ENCODE measurements at places on chromosomes 2 and 18.

- no peak for DNase-seq
Observed at GRCh38 chr18:37913051-37913450, 347.5 kb upstream of the CELF4 start.

DNA sequence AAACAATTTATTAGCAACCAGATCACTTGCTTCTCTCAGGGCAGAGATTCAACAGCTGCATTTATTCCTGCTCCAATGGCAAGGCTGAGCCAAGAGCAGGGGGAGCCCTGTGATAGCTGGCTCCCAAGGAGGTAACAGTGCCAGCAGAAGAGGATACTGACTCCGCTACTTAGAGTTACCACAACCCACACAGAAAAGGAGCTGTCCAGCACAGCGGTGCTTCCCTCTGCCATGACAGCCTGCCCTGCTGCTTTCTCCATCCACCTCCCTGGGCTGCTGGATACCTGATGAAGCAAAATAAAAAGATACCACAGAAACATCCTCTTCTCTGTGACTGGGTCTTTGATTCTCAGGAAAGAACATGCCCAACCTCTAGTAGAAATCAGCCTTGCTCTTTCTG is 467.2 kb downstream of the LRRTM4 start:
- DNase-seq = no peak

- no peak for DNase-seq
Observed at GRCh38 chr2:70679259-70679658, 88.7 kb downstream of the ADD2 start.

DNA sequence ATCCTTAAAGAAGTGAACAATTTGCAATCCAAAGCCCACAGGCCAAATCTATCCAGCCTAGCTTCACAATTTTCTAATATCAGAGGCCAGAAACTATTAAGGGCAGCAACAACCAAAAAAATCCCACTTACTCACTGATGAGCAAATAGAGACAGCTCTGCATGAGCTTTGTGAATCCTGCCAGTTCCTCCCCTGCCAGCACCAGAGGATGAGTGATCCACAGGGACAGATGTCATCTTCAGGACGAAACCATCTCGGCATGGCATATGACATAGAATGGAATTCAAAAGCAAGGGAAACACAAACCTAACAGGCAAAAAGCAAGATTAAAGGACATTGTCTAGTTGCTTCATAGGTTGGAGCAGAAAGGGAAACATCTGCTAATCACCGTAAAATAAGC is 2.2 kb upstream of the DSC2 start:
- no peak for DNase-seq

DNA sequence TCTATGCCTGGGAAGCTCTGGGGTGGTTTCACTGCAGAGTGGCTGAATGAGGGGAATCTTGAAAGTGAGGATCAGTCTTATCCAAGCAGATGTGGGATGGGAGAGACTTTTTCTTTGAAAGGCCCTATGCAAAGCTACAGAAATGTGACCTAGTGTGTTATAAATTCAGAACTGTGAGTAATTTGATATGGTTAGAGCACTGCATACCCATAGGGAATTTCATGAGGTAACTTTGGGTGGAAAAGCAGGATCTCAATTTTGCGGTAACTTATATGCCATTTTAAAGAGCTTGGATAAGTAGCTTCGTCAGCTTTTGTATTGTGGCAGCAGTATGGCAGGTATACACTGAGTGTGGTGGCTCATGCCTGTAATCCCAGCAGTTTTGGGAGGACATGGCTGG is 40.9 kb downstream of the GULP1 start:
- no peak for DNase-seq

- no peak for DNase-seq
Observed at GRCh38 chr2:32849456-32850194, 97.1 kb upstream of the LTBP1 start.

DNA sequence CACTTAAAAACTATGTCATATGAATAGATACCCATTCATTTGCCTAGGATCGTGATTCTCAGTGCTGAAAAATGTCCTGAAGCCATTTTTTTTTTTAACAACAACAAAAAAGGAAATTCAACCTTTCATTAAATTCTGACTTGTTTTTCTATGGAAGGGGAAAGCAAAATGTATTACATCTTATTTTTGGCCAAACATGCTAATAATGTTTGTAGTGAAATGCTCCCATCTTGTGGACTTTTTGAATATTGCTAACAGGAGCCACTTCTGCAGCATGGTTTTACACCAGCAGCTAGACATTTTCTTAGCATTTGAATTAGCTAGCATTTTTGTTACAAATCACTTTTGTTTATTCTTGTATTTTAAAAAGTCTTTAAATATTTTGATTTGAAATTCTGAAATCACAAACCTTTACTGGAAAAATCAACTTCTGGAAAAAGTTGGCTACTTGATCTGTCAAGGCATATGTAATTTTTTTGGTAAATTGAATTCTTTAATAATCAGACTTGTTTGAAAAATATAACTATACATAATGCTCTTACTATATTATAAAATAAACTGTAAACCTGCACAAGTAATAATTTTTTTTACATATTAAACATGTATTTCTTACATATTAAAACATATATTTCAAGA is 75.8 kb downstream of the KIDINS220 start:
- DNase-seq = peak; percentile 20

GRCh38 chr18:3966246-3966641 is 488.9 kb downstream of the DLGAP1 start:
- DNase-seq = no peak

DNA sequence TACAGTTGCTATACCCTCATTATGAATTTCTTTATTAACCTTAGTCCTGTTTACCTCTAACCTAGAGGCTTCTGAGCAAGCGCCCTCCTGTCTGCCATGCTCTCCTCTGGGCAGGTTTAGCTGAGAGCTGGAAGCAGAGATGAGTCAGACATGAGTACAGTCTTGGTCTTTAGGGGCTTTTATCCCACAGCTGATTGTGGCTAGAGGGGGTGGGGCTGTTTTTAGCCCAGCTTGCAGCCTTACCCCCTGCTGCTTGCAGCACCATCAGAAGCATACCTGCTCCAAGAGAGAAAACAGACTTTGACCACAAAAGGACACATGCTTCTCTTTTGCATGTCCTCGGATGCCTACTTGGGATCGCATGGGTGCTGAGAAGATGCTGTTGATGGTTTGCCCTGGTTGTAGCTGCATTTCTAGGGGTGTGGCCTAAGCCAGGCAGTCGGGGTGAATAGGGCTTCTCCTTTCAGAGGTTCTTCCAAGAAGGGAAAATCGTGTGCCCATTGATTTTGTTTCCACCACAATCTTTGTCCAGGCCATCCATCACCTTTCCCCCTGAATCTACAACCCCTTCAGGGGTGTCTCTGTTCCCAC is 115.0 kb upstream of the LGALSL start:
- DNase-seq = no peak

DNA sequence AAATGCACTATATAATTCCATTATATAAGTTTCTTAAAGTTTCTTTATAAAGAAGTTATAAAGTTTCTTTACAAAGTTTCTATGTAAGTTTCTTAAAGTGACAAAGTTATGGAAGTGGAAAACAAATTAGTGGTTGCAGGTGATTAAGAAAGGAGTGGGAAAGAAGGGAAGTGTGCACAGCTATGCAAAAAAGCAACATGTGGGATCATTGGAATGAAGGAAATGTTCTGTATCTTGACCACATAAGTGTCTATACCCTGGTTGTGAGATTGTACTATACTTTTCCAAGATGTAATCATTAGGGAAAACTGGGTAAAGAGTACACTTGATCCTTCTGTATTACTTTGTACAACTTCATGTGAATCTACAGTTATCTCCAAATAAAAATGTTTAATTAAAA is 1541.1 kb downstream of the LRP1B start:
- DNase-seq = no peak

GRCh38 chr2:181008407-181008806 is 28.0 kb downstream of the UBE2E3 start:
- no peak for DNase-seq

DNA sequence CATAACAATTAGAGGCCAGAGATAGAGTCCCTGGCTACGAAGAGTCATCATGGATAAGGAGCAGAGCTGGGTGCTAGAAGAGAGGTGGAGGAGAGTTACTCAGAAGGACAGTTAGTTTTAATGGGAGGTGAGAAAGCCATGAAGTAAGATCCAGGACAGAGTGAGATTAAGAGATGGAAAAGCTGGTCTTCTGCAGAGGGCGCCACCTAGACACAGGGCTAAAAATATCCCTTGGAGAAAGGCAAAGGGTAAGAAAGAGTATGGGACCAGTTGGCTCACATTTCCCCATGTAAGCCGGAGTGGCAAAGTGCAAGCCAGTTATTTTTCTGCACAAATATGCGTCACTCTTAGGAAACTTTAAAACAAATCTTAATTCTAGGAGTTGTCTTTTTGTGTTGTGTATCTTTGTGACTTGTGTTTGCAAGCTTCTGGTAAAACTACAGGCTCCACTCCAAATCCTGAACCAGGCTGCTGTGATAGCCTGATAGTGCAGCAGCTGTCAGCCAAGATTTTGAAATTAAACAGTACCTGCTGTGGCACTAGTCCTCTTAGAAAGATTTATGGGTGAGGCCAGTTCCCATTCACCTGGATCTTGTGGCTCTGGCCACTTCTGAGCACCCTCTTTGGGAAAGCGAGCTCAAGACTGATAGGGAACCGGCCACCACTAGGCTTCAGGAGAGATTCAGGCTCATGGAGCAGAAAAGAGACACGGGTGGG is 204.2 kb downstream of the TPGS2 start:
- no peak for DNase-seq

DNA sequence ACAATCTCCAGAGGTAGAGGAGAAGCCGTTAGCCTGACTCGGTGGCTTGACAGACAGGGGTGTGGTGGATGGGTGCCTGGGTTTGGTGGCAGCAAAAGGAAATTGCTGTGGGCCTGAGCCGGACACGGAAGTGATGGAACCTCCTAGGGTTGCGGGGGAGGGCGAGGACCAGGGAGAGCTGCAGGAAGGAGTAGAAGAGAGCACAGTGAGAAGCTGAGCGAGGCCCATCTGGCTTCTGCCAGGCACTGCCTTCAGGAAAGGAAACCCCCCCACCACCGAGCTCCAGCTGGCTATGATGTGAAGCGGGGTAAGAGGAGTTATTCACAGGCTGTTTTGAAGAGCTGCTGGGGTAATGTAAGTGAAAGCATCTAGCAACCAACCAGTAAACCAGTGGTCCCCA is 134.6 kb downstream of the TSN start:
- no peak for DNase-seq

- DNase-seq = peak; percentile 40
Observed at GRCh38 chr2:2849464-2850217, 518.6 kb upstream of the MYT1L start.

GRCh38 chr2:98828793-98829371 is 98.0 kb upstream of the MGAT4A start:
- DNase-seq = peak; percentile 3

- DNase-seq = no peak
Observed at GRCh38 chr18:46412916-46413315, 244.1 kb downstream of the LOXHD1 start.

- no peak for DNase-seq
Observed at GRCh38 chr2:60958800-60959199, 58.7 kb upstream of the PEX13 start.

DNA sequence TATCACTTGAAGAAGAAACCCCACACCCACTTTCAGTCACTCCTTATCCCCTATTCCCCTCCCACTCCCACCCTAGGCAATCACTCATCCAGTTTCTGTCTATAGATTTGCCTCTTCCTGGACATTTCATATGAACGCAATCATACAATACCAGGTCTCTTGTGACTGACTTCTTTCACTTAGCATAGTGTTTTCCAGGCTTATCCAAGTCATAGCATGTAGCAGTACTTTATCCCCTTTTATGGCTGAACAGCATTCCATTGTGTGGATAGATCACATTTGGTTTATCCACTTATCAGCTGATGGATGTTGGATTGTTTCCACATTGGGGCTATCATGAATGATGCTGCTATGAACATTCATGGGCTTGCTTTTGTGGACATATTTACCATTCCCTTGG is 6.6 kb downstream of the CFAP221 start:
- no peak for DNase-seq

DNA sequence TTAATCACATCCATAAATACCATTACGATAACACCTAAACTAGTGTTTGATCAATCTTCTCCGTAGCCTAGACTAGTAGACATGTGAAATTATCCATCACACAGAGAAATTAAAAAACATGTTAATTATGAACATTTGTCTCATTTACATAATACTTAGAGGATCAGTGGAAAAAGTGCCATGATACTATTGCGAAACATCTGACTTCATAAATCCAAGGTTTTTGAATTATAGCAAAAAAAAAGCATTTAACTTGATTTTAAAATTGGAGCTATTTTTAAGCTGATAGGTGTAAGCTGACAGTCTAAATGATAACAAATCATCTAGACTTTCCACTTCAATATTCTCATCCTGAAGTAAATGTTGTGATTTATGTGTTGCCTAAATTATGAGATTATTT is 51.6 kb downstream of the CBLN2 start:
- DNase-seq = no peak

GRCh38 chr2:98404556-98405250 is 40.0 kb upstream of the INPP4A start:
- DNase-seq = no peak

DNA sequence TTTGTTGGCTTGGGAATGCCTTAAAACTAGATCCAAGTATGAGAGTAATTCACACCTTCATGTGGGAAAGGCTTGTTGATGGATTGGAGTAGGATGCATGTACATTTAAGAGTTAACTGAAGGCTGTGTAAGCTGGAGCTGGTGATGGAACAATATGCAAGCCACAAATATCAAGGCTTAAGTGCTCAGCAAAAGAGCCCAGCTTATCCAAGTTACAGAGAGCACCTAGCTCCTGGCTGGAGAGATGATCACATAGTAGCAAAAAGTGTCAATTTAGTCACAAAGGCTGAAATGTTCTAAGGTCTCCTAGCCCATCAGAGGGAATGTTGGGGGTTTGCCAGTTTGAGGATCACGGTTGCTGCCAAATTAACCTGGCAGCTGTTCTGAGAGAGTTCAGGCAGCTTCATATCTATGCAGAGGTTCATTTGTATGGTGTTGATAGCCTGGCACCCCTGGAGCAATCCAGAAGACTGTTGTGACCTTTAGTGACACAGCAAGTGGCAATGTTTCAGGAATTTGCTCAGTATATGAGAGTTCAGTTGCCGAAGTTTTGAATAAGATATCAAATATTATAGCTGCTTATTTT is 228.2 kb downstream of the DOK6 start:
- no peak for DNase-seq

GRCh38 chr18:59360381-59360780 is 1.3 kb upstream of the LMAN1 start:
- DNase-seq = no peak

GRCh38 chr2:212154477-212154878 is 384.1 kb downstream of the ERBB4 start:
- DNase-seq = peak; percentile 59

DNA sequence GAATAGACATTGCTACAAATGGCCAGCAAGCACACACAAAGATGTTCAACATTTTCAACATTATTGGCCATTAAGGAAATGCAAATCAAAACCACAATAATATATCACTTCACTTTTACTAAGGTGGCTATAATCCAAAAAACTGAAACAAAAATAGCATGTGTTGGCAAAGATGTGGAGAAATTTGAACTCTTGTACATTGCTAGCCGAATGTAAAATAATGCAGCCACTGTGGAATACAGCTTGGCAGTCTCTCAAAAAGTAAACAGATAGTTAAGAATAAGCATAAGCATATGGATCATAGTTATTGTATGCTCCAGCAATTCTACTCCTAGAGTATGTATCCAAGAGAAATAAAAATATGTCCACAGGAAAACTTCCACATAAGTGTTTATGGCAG is 192.5 kb downstream of the EN1 start:
- DNase-seq = no peak

Data from SHP77 (cell line).